Stimulated activated CD4-positive, alpha-beta T cell treated with anti-CD3 and anti-CD28 coated beads, TNF-alpha, amount 100 ng/mL, for 1 hour (primary cell): ENCODE measurements at places on chromosomes 3 and 15.

DNA sequence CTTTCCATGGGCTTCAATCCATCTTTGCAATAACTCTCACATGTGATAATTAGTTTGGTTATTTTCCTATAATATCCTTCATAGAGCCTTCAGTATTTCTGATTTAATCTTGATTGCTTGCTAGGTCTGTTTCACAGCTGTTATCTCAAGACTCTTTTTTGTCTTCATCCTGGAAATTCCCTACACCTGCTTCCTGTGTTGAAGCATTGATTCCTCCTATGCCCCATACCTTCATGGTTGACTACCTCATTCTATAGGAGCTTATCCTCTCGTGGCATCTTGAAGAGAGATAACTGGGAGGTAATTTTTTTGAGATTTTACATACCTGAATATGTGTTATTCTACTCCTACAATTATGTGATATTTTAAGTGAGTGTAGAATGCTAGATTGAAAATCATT is 26.7 kb downstream of the PIK3CA start:
- DNase-seq = no peak

DNA sequence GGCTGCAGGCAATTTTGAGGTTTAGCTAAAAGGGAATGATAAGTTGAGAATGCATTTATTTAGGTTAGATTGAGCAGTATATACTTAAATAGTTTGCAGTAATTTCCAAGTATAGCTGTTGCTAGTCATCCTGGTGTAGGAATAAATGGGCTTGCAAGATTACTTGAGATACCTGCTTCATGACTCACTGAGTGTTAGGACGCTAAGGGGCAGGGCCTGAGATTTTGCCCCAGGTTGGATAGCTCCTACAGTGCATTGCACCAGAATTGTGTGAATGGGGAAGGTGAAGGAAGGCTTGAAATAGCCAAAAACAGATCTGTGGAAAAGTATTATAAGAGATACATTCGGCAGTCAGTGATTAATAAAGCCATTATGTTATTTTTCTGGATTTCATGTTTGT is 72.8 kb downstream of the KCNH8 start:
- no peak for DNase-seq

DNA sequence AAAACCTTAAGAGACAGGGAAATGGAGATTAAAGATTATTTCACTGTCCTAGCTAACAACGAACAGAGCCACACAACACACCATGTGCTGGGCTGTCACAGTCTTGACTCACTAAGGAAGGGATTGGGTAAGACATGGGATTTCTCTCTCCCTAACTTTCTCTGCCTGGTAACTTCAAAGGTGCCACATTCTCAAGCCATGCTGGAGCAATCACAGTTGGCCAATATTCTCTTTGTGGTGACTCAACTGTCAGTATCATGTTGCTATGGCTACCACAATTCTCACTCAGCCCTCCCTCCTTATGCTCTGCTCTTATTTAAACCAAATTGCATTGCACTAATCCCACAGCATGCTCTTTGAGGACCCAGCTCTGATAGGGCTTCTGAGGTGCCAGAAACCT is 74.0 kb downstream of the OXNAD1 start:
- DNase-seq = no peak

GRCh38 chr3:196941729-196942225 is 551 bp downstream of the NCBP2 start:
- peak; percentile 12 for DNase-seq

- no peak for DNase-seq
Measured at GRCh38 chr3:123277106-123277505, 75.4 kb downstream of the SEC22A start.

DNA sequence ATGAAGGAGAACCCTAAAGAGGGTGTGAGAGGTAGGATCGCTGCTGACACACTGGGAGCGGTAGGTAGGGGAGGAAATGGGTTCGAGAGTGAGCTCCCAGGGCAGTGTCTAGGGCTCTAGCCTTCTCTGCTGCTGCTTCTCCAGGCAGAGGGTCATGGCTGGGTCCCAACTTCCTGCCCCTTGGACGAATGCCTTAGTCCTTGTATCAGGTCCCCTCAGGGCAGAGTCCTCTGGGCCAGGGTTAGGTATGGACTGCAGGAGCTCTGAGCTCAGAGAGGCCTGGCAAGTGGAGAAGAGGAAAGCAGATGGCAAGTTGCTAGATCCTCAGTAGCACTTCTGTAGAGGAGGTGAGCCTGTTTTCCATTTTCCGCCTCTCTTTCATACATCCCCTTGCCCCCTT is 2.9 kb downstream of the CORO2B start:
- no peak for DNase-seq

GRCh38 chr3:177145381-177145780 is 51.9 kb downstream of the TBL1XR1 start:
- no peak for DNase-seq

- DNase-seq = no peak
Measured at GRCh38 chr3:65245133-65246063, 557.6 kb upstream of the ADAMTS9 start.
